ENCODE measurements at places on chromosomes 1 and 21.

GRCh38 chr1:112509005-112509659, 367 bp downstream of the WNT2B start:
- no peak for DNase-seq

DNA sequence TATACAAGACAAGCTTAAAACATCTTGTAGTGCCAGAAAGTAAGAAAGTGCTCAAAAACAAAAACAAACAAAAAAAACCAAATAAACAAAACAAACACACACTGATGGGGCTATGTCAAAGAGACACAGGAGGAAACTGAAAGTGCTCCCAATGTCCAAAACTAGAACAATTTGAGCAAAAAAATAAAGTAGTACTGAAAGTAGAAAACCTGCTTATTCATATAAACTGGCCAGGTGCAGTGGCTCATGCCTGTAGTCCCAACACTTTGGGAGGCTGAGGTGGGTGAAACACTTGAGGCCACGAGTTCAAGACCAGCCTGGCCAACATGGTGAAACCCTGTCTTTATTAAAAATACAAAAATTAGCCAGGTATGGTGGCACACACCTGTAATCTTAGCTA, 129.9 kb downstream of the GLUL start:
- DNase-seq = no peak

- DNase-seq = no peak
These were observed 411.0 kb upstream of the ESRRG start for GRCh38 chr1:217133958-217134856.

DNA sequence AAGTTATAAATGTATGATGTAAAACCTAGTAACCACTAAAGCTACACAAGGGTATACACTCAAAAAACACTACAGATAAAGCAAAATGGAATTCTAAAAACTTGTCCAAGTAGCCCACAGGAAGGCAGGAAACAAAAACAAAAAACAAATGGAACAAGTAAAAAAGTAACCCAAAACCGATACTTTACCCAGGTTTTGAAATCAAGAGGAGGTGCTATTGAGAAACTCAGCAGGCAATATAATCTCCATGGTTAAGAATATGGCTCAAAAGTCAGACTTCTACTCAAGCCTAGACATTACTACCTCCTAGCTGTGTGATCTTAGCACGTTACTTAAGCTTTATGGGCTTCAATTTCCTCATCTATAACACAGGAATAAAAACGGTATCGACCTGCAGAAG, 13.3 kb downstream of the RBBP5 start:
- DNase-seq = no peak
